ENCODE measurements at places on chromosomes 11 and 22. TPM values are rescaled to one million over a fixed set of nuclear protein-coding genes. Genes with fewer than 3 reads are reported as not detected.

ASCL2 gene
- not detected for total RNA-seq

NUDT22 gene
- 81.5 TPM for total RNA-seq

OR9Q2 gene
- not detected for total RNA-seq

OR10S1 gene
- not detected for total RNA-seq

PAX6 gene
- total RNA-seq = not detected

MAJIN gene
- total RNA-seq = not detected
